Tongue (tissue), 3 donors: ENCODE measurements at places on chromosomes 1 and 21.

DNA sequence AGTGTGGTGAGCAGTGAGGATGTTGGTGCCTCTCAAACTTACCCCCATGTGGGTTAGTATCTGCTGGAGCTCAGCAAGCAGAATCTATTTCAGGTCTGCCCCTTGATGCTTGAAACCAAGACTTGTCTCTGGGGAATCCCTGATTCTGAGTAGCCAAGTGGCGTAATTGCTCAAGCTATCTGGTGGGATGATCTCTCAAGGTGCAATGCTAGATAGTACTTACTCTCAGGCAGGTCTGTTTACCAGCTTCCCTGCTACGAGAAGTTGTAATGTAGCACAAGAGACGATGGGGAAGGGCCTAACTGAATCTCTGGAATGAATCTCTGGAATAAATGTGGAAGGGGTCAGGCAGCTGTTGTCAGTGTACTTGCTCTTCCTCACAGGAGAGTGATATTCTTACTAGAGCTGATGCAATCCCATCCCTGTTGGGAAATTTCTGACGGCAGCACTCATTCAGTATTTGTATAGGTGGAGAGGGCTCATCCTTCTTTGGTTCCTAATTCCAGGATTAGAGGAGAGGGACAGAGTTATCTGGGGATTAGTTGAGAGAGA, 65.4 kb downstream of the MACF1 start:
- DNase-seq = peak; percentile 75

GRCh38 chr1:151891512-151891911, 17.8 kb downstream of the THEM4 start:
- DNase-seq = no peak

- no peak for DNase-seq
These were observed 299.8 kb downstream of the DUSP10 start for GRCh38 chr1:221442056-221442455.

DNA sequence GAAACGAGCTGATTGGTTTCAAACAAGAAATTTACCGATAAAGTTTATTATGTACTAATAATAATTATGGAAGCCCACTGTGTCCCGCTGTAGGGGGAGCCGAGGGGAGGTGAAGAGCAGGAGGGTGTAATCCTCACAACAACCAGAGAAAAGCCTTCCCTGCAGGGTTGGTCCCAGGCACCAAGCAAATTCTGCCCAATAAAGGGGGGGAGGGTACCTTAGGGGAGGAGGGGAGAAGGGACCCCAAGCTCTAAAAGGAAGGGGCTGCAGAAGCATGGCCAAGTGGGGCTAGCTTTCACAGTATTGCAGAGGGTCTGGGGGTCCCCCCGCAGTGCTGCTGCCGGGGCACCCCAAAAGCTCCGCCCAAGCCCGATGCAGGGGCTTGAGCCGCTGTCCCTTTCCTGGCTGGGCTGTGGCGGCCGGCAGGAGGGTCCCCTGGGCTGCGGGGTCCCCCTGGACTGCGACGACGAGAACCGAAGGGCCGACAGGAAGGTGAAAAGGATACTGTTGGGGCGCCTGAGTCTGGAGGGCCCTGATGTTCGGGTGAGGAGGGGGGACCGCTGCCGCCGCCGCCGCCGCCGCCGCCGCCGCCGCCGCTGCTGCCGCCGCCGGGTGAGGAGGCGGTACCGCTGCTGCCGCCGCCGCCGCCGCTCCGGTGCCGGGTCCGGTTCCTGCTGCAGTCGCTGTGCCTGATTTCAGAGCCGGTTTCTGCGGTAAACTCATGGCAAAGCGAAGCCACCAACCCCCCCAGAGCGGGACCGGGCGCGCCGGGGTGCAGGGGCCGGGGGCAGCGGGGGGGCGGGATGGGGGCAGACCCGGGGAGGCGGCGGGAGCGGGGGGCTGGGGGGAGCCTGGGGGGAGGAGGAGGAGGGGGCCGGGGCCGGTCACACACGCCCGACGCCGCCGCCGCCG, 771 bp downstream of the EIF4G3 start:
- peak; percentile 57 for DNase-seq

DNA sequence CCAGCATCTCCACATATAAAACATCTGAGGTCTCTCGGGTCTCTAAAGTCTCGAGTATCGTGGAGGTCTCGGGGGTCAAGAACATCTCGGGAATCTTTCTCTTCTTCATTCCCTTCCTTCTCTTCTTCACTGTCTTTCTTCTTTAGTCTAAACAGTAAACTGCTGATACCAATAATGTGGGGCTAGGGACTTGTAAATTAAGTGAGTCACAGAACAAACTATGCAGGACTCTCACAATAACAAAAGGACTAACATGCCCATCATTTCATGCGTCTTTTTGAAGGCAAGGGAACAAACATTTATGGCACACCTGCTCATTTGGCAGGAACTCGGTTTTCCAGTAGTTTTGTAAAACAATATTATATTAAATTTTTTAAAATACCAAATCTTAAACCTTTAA, 32.4 kb downstream of the PRPF38A start:
- DNase-seq = no peak

DNA sequence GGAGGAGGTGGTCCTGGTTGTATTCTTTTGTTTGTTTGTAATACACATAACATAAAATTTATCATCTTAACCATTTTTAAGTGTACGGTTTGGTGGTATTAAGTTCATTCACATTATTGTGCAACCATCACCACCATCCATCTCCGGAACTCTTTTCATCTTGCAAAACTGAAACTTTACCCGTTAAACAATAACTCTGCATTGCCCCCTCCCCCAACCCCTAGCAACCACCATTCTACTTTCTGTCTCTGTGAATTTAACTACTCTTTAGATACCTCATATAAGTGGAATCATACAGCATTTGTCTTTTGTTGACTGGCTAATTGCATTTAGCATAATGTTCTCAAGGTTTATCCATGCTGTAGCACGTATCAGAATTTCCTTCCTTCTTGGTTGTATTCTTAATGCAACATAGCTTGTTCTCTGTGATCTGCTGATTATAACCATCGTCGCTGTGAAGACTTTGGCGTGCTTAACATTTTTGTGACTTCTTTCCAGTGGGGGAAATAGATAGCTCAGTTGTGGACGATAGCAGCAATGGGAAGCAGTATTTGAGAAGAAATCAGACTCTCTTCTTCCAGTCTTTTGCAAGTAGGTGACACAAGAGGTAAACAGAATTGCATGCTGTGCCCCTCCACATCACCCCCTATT, 117.5 kb upstream of the HOOK1 start:
- no peak for DNase-seq

GRCh38 chr1:21261551-21262292, 28.5 kb downstream of the ECE1 start:
- DNase-seq = no peak

GRCh38 chr1:60911966-60912697, 170.2 kb upstream of the NFIA start:
- peak; percentile 88 for DNase-seq

DNA sequence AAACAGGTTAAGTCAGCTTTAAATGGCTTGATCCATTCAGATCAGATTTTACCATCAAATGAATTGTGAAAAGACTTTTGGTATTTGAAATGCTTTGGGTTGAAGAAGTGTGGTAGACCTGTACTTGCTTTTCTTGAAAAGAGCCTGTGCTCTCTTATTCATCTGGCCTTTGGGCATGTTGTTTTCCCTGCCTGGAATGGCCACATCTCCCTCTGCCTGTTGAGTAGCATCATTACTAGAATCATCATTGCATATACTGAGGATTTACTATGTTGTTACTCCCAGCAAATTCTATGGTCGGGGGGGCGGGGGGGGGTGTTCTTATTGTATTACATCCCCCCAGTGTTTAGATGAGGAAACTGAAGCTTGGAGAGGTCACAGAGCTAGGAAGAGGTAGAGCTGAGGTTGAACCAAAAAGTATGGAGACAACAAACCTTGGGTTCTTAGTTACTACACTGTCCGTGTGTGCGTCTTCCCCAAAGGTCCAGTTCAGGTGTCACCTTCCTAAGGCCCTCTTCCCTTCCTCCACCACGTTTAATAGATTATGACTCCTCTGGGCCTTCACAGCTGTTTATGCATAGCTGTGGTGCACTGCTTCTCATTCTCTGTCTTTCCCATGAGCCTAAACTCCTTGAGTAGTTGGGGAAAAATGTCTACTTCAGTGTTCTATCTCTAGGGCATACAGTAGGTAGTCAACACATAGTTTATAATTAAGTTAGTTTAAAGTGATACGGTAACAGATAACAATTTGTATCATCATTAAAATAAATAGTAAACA, 246.4 kb upstream of the HOOK1 start:
- no peak for DNase-seq

GRCh38 chr1:71196685-71197084, 115.8 kb upstream of the ZRANB2 start:
- peak; percentile 52 for DNase-seq

DNA sequence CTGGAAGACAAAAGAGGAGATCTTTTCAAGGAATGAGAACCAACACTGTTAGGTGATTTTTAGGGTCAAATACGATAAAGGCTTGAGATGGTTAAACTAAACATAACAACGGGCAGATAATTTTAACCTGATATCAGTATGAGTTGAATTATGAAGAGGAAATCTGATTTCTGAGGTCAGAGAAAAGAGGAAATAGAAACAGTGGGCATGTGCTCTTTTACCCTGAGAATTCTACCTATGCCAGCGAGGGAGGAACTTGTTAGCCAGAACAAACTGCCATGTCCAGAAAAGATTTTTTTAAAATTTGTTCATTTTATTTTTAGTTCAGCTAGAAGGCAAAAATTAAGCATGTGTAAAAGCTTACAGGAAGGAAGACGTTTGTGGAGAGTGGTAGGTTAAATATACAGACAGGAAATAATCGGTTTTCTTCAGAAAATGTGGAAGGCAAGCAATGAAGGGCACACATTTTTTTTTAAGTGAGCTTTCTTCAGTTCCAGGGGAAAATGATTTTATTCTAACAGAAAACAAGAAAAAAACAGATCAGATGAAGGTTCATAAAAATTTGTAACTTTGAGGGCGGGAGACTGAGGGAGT, 1745.3 kb downstream of the MRPL39 start:
- DNase-seq = no peak

- DNase-seq = no peak
These were observed 90.8 kb upstream of the TNFSF4 start for GRCh38 chr1:173297798-173298391.

- no peak for DNase-seq
These were observed 20.4 kb downstream of the SLC25A33 start for GRCh38 chr1:9559673-9560072.

DNA sequence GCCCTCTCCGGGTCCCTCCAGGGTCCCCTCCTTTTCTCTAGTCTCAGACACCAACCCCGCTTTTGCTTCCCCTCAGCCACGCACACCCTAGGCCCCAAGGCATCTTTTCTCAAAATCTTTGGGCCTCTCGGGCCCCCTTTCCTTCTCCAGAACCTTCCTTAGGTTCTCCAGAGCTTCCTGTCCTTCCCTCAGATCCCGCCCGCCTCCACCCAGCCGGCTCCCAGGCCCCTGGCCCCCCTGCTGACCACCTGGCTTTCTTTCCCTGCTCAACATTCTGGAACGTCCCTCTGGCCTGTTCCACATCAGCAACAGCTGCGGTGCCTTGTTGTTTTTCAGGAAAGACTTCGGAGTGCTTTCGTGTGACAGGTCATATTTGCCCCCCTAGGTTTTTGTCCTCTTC, 1.2 kb downstream of the ZDHHC18 start:
- peak; percentile 56 for DNase-seq

DNA sequence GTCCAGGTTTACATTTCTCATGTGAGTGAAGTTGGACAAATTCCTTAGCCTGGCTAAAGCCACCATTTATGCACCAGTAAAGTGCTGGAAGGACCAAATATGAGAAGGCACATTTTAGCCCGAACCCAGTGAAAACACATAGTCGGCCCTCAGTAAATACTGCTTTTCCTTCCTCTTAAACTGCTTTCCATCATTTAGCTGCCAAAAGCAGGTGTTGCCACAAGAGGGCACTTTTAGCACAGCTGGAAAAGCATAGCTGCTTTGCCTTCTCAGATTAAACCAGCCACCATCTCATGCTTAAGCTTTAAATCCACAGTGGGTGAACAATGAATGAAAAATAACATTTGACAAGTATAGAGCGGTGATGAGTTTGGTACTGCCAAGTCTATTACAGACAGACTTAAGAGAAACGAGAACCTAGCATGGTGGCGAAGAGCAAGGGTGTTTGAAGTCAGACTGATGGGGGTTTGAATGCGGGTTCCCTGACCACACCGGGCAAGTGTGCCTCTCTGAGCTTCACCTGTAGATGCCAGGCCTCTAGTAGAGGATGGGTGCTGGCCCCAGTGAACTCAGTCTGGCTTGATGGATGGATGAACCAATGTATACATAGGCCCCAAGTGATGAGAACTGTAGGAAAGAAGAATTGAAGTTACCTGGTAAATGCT, 57.8 kb downstream of the SLC35D1 start:
- peak; percentile 76 for DNase-seq

- no peak for DNase-seq
These were observed 154.7 kb downstream of the GRIK3 start for GRCh38 chr1:36879613-36880012.

DNA sequence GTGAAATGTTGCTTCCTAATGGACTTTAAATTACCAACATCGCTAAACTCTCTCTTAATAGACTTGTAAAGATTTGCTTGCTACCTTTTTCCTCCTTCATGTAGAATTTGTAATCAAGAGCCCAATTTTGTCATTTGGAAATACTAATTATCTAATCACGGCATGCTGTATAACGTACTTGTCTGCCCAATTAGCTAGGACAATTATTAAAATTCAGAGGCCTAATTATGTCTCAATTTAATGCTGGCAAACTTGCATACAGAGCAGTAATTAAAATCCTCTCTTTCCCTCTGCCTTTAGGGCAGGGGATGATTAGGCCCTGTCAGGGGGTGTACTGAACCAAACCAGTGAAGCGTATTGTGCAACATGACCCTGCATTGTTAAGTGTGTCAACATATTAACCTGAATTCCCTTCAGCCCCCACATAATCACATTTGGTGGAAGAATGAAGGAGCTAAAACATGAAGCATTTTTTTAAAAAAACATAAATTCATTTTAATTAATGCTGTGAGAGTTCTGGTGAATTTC, 137.4 kb upstream of the BARHL2 start:
- DNase-seq = no peak
